ENCODE measurements at places on chromosomes 16 and 17.

- DNase-seq, result no peak
These were observed 401.0 kb downstream of the HS3ST3B1 start for GRCh38 chr17:14701886-14702285.

DNA sequence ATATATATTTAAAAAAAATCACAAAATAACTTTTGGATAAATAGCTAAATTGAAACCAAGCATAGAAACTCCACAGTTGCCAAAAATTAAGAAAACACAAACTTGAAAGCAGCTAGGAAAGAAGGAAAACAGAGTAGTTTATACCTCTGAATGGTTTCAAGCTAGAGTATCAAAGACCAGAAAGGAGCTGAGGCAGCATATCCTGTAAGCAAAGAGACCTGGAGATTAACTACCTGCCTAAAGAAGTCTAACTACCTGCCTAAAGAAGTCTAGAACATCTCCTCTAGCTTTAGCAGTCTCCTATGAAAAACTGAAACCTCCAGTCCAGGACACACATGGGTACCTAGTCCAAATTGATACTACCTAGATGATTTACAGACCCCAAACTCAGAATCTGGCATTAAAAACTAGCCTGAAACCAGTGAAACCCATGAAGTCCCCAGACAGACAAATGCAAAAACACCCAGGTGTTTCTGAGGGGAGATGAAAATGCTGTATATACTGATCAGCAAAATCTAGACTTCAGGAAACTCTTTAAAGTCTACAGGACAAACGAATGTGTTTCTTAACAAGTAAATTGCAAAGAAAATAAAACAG is 17.6 kb downstream of the APPBP2 start:
- DNase-seq, result no peak

DNA sequence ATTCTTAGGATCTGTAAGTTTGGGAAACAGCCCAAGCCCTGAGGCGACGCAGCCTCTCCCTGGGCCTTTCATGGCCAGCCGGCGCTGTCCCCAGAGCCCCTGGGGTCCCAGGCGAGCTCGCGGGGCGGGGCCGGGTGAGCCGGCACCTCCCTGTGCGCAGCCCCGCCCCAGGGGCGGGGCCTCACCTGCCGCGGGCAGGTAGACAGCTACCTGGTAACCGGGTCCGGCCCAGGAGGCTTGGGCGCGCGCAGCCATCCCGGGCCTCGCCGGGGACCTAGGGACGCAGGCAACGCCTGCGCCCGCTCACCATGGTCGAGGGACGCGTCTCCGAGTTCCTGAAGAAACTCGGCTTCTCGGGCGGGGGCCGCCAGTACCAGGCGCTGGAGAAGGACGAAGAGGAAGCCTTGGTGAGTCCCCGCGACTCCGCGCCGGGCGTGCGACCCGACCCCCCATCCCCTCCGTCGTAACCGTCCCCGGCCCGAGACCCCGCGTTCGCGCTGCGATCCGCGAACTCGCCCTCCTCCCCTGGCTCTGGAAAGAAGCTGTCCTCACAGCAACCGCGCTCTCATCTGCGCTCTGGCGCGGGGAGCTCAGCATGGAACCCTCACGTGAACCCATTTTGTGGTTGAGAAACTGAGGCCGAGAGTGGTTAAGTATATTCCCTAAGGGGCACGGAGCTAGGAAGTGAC is at the start of gene ATP2C2:
Gene ATP2C2, plus strand, starts transcription at position 231 of the 689 bp plus-strand sequence. Its CDS starts 78 bp downstream, at position 309.
- DNase-seq, result no peak

GRCh38 chr17:1217089-1217385 is 37.3 kb upstream of the ABR start:
- DNase-seq, result no peak

DNA sequence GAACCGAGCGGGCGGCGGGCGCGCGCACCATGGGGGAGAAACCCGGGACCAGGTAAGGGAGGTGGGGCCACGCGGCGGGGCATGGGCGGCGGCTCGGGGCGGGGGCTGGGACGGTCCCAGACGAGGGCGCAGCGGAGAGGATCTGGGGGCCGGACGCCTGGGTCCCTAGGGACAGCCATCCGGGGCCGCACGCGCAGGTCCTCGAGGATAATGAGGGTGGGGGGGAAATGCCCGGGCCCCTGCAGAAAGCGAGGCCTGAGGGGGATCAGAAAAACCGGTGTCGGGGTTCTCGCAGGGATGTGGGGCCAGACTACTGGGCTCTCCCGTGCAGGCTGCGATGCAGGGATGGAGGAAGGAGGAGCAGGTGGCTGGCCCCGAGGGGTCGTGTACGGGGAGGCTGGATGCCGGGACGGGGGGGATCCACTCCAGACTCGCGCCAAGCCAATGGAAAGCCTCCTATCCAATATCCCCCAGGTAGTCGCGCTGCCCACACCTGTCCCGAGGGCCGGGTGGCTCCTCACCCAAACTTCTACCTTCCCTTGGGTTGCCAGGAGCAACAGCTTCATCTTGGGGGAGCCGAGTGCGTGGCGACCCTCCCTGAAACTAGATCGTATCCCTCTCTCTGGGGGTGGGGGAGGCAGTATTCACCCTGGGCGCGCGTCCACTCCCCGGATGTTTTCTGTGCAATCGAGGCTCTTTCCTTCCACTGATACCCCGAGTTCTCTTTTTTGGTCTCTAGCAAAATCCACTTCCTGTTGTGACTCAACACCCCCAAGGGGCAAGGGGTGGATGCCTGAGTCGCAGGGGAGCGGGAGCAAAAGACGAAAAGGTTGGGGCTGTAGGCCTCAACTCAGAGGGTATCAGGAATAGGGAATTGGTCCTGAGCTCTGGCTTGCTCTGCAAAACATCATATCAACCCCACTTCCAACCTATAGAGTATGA is 532 bp downstream of the ARRB2 start:
- no peak for DNase-seq

DNA sequence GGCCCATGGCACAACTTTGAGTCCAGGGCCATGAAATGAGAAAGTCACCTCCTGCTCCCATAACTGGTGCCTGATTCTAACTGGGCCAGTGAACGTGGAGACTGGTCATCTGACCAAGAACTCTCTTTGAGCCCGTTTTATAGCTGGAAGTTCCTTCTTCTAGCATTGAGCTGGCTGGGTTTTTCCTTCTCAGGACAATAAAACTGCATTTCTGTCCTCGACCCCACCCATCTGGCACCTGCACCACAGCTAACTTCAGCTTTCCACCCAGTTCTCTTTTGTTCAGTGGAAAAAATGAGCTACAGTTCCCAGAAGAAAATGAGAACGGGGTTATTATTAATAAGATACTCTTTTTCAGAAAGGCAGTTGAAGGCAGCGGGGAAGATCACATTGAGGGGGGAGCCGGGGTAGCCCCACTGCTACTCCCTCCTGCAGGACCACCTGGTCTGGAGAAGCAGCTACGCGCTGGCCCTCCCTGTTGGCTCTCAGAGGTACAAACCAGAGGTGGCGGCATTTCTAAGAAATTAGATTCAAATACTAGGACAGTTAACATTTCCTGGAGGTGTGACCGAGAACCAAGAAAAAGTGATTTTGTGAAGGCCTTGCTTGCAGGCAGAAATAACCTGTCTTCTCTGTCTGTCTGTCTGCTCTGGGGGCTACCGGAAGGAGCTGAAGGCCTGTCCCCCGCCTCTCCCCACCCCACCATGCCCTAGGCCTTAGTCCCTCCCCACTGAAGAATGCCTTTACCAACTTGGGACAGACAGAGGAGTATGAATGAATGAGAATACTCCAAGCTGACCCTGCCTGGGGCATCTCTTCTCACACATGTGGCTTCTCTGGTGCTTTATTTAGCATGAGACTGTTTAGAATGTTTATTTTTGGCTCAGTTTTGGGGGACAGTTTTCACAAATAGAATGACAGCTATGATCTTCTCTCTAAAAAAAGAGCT is 123.9 kb downstream of the XYLT1 start:
- no peak for DNase-seq

DNA sequence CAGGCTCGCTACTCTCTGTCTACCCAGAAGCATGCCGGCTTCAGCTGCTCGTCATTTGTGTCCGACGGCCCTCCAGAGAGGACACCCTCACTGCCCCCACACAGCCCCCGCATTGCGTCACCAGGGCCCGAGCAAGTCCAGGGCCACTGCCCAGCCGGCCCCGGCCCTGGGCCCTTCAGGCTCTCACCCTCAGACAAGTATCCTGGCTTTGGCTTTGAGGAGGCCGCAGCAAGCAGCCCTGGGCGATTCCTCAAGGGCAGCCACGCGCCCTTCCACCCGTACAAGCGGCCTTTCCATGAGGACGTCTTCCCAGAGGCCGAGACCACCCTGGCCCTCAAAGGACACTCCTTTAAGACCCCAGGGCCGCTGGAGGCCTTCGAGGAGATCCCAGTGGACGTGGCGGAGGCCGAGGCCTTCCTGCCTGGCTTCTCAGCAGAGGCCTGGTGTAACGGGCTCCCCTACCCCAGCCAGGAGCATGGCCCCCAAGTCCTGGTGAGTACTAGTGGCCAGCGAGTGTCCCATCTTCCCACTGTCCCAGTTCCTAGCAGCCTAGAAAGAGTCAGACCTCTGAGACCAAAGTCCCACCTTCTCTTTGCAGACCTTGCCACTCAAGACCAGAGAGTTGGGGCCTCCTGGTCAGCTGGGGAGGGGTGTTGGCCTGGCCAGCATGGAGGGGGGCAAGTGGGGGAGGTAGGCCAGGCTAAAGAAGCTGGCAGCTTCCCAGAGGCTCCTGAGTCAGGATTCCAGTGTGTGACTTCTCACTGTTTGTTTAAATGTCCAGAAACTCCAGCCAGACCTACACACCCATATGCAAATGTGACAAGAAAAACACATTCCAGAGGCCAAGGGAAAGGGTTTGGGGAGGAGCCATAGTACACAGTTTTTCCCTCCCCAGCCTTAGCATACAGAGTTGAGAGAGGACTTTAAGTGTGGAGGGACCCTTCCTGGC is 18.6 kb downstream of the FOXN1 start:
- peak; percentile 91 for DNase-seq

GRCh38 chr17:39484178-39484577 is 22.9 kb downstream of the CDK12 start:
- DNase-seq, result no peak

GRCh38 chr17:83199500-83200201 is 120.2 kb downstream of the METRNL start:
- no peak for DNase-seq

- DNase-seq, result no peak
These were observed 7.9 kb upstream of the SMARCD2 start for GRCh38 chr17:63850401-63850800.

DNA sequence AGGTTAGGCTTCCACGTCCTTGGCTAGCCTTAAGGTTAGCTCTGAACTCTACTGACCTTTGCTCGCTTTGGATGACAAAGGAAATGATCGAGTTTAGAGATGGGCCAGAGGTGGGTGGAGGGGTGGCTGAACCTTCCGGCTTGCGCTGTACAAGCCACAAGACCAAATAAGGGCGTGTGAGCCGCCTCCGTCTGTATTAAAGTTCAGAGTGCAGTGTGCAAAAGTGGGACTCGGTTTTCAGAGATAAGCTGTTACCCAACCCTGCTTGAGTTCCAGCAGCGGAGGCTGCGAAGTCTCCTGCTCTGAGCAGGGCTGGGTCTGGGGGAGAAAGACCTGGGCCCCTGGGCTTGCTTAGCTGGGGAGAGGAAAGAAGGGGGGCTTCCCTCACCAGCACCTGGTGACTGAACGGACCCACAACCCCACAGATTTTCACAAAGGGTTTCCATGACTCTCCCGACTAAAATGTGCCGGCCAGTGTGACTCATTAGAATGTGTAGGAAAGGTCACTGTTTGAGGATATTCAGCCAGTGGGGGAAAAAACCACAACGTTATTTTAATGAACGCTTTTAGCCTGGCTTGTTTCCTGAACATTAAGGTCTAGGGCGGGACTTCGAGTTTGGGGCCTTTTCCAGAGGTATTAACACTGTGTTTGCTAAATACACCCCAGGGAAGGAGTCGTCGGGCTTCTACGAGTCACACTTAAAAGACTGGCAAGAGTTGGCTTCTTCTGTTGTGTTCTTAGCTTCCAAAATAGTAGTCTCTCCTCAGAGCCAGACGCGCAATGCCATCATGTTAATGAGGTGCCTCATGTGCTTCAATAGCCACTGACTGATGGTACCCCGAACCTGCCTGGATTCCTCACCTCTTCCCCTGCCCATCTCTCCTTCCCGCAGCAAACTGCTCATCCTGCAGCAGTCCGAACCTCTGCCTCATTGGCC is 67.0 kb downstream of the CENPV start:
- DNase-seq, result peak; percentile 74

GRCh38 chr17:59699786-59700185 is 7.4 kb downstream of the PTRH2 start:
- DNase-seq, result no peak

DNA sequence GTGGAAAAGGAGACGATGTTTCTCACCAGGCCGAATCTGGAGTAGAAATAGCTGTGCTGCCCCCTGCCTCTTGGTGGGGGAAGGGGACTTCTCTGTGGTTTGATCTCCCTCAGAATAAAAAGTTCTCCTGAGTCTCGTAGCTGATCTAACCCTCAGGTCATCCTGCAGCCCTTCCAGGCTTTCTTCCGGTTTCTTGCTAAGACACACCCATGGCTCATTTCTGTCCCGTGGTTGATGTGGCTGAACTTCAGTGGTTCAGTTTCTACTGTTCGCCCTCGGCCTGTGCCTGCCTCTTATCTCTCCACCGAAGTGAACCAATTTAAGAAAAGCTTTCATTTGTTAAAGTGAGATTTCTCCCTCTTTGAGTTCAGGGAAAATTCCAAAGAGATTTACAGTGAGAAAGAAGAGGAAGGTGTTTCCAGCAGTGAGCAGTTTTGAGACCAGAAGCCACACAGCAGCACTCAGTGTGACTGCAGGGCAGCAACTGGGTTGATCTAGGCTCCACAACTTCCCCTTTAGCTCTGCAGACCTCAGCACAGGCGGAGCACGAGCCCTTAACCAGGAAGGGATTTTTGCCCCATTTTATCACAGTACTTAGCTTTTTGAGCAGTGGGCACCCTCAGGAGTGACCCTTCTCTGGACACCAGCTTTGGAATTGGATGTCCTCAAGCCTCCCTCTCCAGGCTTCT is 34.9 kb upstream of the CACNG5 start:
- no peak for DNase-seq

DNA sequence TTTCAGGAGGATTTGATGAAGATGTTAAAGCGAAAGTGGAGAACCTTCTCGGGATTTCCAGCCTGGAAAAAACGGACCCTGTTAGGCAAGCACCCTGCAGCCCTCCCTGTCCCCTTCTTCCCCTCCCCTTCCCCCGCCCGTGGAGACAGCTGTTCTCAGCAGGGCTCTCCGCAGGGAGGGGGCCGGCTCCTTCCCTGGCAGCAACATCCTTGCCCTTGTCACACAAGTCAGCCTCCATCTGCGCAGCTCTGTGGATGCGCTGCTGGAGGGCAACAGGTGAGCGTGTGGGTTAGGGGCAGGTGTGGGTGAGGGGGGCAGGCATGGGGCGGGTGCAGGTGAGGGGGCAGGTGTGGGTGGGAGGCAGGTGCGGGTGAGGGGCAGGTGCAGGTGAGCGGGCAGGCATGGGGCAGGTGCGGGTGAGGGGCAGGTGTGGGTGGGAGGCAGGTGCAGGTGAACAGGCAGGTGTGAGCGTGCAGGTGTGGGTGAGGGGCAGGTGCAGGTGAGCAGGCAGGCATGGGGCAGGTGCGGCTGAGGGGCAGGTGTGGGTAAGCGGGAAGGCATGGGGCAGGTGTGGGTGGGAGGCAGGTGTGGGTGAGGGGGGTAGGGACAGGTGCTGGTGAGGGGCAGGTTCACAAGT is 9.4 kb downstream of the CYBC1 start:
- no peak for DNase-seq
